H9 (cell line): ENCODE measurements at places on chromosomes 7 and 10. TPM values are rescaled to one million over a fixed set of nuclear protein-coding genes. Genes with fewer than 3 reads are reported as not detected.

DNA sequence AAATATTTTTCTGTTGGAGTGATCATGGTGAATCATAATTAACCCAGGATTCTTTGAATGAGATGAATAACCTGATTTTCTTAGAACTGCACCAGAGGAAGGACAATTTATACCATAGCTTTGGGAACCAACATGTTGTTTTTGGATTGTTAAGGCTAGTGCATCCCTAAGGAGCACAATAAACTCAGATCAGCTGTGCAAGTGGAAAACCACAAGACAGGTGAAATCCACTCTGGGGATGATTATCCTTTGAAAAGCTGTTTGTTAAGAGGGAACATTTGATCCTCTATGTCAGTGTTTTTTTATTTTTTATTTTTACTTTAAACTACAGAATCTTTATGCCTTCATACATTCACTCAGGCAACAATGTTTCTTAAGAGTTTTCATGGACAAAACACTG is 232.1 kb upstream of the PCLO start:
- DNase-seq = no peak

Gene CFAP46
- total RNA-seq = 2.9 and 3.1 TPM in 2 replicates

Gene RPEL1
- total RNA-seq = 0.13 TPM in 1 of 2 replicates, not detected in the other

DNA sequence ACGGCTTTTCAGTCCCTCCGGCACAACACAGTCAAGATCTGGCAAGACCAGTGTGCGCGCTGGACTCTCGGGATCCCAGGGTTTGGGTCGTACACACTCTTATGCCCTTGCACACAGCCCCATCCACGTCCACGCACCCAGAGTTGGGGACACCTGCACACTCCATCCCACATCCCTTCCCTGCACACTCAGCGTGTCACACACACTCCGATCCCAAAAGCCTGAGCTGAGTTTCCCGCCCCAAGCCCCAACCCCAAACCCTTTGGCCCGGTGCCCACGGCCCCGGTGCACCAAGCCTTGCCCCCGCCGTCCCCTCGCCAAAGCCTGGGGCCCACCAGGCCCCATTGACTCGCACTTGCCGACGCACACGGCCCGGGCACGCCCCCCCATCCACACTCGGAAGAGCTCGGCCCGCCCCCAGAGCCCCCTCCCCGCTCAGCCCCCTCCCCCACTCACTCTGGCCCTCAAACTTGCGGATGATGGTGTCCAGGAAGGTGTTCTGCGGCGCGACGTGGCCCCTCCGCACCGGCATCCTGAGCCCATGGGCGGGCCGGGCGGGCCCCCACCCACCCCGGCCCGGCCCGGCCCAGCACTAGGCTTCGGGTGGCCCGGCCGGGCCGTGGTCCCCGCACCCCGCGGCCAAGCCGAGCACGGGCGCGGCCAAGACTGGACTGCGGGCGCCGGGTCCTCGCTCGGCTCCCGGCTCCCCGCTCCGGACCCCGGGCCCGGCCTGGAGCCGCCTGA is 567 bp downstream of the KCNH2 start:
- DNase-seq = no peak

- no peak for DNase-seq
Observed at GRCh38 chr10:91464500-91464899, 54.4 kb downstream of the HECTD2 start.

Gene IGFBP1
- total RNA-seq = not detected in 2 replicates

DNA sequence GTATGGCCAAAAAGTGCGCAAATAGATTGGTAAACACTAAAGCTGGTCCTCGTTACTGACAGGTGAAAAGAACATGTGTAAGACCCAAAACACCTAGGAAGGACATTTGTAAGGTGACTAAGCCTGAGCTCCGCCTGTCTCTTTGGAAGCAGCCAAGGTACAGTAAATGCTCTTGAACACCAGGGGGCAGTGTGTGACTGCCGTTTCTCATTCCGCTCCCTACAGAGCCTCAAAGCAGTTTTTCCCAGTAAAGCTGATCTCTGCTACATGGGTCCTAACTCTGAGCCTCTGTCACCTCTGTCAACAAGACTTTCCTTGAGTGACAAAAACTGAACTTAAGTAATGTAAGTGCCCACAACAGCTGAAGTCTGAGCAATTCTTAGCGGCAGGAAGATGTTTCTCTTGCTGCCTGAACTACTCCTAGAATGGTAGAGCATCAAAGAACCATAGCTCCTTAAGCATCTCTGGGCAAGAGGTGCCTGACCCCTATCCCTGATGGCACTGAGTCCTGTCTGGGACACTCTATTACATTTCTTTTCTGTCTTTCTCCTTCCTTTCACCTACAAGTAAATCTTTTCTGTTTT is 238.0 kb upstream of the INHBA start:
- peak; percentile 77 for DNase-seq

Gene HOXA5
- not detected in 2 replicates for total RNA-seq

DNA sequence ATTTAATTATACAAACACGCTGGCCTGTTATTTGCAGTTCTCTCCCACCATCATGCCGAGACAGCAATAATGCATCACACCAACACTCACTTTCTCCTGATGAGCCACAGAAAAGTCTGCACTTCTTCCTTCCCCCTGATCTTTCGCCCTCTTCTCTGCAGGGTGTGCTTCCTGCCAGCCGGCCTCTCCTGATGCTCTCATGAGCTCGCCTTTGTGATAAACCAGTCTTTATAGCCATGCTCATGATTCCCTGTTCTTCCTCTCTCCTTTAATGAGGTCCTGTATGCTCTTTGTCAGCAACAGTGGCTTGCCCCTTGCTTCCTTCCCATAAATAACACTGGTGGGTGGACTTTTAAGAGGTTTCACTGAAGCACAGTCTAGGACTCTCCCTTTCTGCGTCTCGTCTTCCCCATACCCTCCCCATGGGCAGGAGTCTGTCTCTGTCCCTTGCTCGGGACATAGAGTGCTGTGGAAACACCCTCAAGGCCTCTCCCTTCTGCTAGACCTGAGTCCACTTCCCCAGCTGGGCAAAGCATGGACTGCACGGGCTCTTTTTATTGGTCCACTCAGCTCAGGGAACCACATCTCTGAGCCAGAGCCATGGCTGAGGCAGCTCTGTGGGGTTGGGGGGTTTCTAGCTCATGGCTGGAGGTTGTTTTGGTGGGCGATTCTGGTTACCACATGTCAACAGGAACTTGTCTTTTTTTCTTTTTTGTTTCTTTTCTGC is 133.9 kb downstream of the C10orf105 start:
- no peak for DNase-seq

Gene TCF7L2
- 71.1 and 73.0 TPM in 2 replicates for total RNA-seq

Gene CPA1
- total RNA-seq = not detected in 2 replicates

Gene ARHGAP19
- 30.5 and 33.2 TPM in 2 replicates for total RNA-seq

Gene SP8
- 3.5 TPM in 2 replicates for total RNA-seq

GRCh38 chr7:18890134-18890533 is 227.3 kb downstream of the TWIST1 start:
- no peak for DNase-seq

DNA sequence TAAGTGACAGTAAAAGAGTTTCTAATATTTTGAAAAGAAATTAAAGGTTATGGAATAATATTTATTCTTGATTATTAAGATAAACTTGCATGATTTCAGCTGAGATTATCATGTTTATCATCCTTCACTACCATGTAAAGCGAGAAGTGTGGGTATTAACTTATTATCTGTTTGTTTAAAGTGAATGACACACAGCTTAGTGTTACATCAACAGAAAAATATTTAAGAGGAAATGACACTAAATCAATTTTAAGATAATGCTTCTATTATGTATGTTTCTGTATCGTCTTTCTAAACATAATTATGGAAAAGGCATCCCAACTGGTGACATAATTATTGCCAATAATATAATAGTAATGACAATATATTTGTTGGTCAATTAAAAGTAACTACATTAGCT is 213.1 kb downstream of the PCDH15 start:
- DNase-seq = no peak

DNA sequence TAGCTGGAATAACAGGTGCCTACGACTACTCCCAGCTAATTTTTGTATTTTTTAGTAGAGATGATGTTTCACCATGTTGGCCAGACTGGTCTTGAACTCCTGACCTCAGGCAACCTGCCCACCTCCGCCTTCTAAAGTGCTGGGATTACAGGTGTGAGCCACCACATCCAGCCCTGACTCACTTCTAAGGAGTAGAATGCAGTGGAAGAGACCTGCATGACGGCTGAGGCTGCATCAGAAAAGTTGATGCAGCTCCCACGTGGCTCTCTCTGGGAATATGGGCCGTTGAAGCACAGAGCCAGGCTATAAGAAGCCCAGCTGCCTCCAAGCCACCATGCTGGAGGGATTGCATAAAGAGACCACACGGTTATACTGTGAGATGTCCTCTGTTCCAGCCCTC is 21.6 kb upstream of the ASL start:
- no peak for DNase-seq

DNA sequence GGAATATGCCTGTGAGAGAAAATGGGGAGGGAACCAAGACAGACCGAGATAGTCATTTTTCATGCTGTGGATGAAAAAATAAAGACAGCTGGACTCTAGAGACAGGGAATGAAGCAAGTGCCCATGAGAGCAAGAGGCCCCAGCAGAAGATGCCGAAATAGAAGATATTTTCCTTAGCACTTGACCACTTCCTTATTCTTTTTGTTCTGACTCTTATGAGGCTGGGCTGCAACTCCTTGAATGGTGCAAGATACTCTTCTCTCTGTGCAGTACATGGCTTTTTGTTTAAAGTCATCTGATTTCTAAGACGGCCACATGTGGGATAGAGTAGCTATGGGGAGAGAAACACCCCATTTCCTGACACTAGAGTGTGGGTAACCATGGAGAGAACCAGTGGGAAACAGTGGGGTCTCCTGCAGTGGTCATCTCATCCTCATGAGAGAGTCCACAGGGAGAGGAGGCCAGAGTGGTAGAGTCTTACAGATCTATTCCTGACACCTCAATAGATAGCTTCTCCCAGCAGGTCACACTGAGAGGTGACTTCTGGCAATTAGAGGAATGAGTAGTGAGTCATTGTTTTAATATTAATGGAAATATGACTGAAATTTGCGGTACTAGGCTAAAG is 18.0 kb upstream of the VCL start:
- no peak for DNase-seq

DNA sequence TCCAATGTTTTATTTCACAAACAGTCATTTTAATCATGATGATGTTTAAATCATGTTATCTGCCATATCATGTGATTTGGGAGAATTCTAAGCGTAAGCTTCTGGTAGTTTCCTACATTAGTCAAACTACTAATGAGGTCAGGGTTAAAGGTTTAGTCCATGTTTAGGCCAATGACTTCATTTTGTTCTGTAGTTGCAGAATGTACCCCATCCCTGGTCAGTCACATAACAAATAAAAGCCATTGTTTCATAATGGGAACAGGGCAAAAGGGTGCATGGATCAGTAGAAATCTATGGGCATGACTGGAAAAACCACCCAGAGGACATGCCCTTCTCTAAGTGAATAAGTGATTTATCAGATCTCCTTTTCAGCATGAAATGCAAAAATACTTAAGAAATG is 138.4 kb upstream of the ABCB5 start:
- no peak for DNase-seq

DNA sequence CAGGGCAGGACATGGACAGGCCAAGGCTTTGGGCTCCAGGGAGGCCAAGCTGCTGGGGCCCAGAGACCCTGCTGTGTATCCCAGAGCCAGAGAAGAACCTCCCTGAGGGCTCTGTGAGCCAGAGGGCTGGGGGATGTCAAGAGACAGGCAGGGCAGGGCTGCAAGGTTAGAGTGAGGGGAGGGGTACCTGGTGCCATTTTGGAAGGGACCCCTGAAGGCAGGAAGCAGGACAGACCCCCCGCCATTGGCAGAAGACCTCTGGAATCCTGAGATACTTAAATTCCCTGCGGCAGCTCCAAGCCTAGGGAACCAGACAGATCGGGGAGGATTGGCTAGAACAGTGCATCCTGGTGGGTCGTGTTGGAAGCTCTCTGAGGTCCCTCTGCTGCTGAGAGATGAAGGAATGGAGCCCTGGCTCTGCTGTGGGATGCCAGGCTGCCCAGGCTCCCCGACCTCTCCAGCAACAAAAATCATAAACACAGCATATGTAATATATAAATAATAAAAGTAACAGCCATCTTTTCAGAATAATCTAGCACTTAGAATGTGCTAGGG is 75.0 kb downstream of the LHPP start:
- no peak for DNase-seq

Gene SLC18A3
- total RNA-seq = not detected in 2 replicates

Gene SLC13A4
- 2.0 and 3.5 TPM in 2 replicates for total RNA-seq

Gene UNCX
- not detected in 2 replicates for total RNA-seq

Gene SNX10
- total RNA-seq = 9.4 and 9.6 TPM in 2 replicates

Gene EPHB4
- total RNA-seq = 132 and 135 TPM in 2 replicates

GRCh38 chr7:44201813-44202212 is 1.0 kb downstream of the YKT6 start:
- no peak for DNase-seq

DNA sequence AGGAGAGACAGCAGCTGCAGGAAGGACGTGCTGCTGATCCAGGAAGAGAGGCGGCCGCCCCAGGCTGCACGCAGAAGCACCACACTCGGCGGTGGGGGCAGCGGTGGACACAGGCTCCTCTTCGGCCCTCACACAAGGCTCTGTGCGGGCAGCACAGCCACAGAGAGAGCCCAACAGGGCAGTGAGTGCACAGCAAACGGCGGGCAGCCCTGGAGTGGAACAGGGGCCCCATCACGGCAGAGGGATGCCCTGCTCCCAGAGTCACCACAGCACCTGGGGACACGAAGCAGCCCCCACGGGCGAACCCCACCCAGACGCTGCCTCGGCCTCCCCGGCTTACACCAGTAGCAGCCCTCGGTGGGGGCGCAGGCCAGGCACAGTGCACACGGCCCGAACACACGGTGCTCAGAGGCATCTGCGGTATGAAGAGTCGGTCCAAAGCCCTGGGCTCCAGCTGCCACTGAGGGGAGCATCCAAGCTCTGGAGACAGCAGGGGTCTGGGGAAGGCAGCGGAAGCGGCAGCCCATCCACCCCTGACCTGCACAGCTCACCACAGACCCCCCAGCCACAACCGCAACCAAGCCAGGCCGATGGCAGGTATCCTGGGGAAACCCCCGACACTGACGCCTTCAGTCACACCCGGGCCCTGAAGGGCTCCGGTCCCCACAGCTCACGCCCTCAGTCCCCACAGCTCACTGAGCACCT is 16.8 kb downstream of the NUDT1 start:
- DNase-seq = no peak
